RWPE2 (cell line): ENCODE measurements at places on chromosomes 2 and 18.

- no peak for DNase-seq
These were observed 310.0 kb upstream of the UBE2E3 start for GRCh38 chr2:180670302-180671003.

GRCh38 chr2:55901322-55901721 lies 22.3 kb downstream of the EFEMP1 start:
- no peak for DNase-seq

DNA sequence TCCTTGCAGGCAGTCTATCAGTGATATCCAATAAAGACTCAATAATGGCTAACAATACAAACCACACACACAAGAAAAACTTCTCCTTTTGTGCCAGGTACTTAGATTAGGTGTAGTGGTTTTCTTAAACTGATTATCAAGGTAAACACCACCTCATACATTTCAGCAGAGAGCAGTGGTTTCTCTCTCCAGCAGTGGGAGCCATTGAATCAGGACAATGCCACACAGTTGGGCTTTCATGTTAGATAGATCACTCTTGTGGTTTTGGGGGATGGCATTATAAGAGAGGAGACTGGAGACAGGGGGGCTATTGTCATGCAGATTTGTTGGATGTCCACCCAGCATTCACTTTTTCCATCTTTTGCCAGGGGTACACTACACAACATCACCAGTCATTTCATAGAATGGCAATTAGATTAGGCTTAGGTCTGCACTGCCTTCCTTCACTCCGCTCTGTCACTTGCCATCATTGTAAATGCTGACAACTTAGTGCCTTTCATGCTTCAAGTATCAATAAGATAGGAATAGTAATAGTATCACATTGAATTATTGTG lies 13.6 kb upstream of the IRS1 start:
- no peak for DNase-seq

- no peak for DNase-seq
These were observed 47.3 kb downstream of the MAP3K20 start for GRCh38 chr2:173122936-173123335.

DNA sequence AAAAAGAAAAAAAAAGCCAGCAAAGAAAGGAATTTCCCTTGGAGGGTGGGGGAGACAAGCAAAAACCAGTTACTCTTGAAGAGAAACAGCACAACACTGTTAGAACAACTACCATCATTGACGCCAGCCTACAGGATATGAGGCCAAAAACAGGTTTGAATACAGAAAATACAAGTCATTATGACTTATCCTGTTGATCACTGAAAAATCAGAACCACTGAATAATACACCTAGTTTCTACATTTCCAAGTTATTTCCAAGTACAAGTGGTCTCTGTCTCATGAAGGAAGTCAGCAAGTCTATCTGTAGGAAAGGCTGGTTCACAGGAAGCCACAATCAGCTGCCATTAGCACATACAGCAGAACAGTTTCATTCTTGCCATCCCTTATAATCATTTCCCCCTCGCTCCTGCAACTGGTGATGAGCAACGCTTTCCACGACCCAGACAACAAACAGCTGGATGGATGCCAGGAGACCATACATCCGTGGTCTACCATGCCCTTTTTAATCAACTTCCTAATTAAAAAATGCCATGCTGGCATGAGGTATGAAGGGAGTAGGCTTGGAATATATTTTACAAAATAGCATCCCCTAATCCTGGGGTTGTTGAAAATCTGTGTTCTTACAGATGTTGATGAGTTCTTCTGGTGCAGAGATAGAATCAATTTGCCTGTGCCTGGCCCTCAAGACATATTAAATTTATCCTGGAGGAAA lies 10.4 kb downstream of the MYT1L start:
- DNase-seq, result no peak

- no peak for DNase-seq
These were observed 1.4 kb downstream of the DES start for GRCh38 chr2:219419331-219420197.

DNA sequence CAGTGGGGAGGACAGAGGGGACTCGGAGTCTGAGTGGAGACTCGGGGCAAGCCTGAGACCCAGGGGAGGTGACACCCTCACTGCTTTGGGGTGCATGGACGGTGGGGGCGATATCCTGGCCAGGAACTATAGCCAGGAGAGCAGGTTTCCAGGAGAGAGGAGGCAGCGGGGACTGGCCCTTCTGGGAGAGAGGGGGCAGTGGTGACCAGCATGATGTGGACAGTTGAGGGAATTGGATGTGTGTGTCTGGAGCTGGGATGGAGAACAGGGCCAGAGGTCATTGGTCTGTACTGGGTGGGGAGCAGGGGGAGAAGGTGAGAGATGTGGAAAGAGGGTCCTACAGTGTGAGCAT lies 63.6 kb downstream of the ACKR3 start:
- DNase-seq, result no peak

DNA sequence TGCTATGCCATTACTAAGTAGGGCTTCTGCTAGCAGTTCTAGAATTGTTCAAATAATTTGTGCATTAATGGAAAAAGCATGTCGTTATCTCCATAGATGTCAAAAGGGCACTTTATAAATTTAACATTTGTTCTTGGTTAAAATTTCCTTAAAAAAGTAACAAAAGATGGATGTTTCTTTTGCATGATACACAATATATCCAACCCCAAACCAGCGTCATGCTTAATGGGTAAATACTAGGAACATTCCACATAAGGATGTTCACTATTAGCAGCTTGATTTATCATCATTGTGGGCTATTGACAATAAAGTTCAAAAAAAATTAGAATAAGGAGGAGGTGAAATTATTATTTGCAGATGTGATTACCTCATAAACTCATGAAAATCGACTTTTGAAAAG lies 79.7 kb downstream of the GREB1L start:
- no peak for DNase-seq

DNA sequence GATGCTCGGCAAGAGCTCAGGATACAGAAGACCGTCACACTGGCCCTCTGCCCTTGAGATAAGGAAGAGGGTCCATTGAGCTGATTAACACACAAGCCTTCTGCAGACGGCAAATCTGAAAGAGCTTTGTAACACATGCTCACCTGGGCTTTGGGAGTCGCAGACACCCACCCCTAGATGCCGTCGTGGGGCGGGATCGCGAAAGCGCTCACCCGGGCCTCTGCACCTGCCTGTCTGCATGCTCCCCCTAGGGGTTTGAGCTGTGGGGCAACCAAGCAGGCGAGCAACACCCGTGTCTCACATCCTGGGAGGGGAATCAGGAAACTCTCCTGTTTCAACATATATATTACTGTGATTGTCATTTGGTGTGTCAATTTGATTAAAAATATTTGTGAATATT lies 99.8 kb upstream of the KCNH7 start:
- no peak for DNase-seq

DNA sequence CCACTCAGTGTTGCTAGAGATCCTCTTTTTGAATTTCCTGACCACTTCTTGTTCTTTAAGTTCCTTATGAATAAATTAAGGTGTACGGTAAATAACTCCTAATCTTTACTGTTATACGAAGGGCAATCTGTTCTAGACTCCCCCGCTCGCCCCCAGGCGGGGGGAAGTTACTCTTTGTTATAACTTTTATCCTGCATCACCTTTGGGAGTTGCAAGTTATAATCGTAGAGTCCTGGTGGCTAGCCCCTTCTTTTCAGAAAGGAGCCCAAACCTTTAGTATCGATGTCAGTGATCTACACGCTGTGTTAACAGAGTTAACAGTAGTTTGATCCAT lies 652 bp downstream of the GCA start:
- no peak for DNase-seq

DNA sequence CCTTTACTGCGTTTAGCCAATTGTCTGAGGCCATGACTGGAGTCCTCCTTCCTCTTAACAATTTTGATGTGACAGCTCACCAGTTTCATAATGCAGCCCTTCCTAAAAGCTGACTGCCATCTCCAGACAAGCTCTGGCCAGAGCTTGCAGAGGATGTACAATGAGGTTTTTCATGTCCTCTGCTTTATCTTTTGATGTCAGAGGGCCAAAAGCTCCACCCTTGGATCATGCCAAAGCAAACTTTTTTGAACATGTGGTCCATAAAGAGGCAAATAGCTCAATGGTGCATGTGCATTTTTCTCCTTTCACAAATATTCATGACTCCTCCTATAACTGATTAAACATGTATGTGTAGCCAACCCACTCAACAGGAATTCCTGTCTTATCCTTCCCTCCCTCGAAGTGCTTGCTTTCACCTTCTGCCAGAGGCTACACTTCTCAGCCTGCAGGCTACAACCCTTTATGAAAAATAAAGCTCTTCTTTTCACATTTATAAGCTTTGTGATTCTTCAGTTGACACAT lies 266.2 kb downstream of the FBXO15 start:
- no peak for DNase-seq

DNA sequence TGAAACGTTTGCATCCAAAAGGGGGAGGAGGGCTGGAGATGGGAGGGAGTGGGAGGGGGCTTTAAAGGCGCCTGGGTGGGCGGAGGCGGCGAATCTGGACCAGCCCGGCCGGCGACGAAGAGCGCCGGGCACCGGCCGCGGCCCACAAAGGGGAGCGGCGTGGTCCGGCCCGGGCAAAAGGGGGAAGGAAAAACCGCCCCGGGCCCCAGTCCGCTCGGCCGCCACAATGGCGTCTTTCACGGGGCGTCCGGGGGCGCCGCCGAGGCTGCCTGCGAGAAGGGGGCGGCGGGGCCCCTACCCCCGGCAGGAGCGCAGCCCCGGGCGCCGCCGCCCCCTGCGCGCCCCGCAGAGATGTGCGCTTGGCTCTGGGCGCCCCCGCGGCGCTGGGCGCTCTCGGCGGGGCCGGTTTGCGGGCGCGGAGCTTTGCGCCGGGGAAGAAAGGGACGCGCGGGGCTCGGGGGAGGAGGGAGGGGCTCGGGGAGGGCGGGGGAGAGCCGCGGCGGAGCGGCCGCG lies 108.1 kb upstream of the KCTD1 start:
- DNase-seq, result no peak

DNA sequence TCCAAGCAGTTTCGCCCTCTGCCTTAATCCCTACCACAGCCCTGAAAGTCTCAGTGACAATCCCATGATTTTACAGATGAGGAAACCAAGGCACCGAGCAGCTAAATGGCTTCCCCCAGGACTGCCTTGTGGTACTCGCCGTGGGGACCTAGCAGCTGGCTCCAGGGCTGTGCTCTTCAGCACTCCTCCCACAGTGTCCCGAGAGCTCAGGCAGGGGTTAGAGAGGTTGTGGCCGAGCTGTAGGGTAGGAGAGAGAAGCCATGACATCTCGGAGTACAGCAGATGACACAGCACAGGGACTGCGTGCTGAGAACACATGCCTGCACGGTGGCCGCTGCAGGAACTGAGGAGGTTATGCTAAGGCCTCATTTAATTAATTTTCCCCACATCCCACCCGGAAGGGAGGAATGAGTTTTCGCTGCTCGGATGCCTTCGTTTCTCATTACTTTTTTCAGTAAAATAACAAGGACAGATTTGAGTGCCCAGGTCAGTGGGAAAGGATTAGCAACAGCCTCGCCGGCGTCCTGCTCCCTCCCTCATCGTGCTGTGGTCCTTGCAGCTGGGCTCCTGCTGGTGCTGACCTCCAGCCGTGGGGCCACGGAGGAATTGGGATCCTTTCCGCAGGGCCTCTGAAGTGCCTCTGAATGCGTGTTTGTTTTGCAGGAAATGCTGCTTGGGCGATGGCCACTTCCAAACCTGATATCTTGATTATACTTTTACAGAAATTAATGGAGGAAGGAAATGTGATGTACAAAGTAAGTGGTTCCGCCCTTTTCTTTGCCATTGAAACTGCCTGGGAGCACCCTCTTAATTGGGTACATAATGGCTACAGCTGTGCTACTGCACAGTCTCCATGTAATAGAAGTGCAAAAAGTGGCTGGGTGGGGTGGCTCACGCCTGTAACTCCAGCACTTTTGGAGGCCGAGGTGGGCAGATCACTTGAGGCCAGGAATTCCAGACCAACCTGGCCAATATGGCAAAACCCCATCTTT lies 61.2 kb downstream of the WDSUB1 start:
- no peak for DNase-seq

- no peak for DNase-seq
These were observed 179.6 kb upstream of the SLC39A10 start for GRCh38 chr2:195477248-195477995.

DNA sequence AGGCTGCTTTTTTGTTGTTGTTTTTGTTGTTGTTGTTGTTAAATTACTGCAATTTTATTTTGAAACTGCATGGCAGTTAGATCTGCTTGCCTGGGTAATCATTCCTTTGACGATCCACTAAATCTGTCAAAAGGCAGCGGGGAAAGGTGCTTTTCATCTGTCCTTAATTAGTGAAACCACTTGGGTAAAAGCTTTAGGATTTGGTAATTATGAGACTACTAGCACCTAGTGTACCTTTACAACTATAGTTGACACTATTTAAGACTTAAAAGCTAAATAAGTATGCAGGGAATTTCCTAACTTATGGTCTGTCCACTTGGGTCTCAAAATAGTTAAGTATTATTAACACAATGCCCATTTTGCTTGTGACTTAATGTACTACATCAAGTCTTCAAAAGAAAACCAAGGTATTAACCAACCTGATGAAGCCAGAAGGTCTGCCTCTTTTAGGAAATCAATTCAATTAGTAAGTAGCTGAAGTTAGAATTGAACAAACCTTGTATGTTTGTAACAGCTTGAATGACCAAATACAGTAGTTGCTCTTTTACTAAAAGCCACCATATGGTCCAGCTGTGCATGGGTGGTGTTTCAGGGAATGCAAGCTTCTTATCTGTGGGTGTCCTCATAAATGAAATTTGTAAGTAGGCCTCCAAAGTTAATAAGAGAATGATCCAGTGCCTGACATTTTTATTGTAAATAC lies 44.8 kb downstream of the NAB1 start:
- DNase-seq, result no peak

GRCh38 chr18:58805467-58806187 lies 59.0 kb upstream of the ZNF532 start:
- DNase-seq, result no peak

DNA sequence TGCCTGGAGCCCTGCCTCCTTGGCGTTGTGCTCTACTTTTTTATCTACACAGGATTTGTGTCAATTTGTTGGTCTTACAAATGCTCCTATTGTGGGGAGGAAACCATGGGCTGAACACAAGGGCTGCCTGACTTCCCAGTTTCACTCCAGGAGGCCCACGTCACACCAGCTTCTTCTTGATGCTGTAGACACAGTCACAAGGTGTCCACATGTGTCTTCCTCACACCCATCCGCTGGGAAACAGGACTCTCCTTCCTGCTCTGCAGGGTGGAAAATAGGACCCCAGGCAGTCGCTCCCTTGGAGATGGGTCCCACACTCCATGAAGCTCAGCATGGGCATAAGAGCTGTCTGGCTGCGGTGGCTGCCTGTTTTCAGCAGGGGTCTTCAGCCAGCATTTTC lies 468.2 kb downstream of the EPHA4 start:
- no peak for DNase-seq

GRCh38 chr18:23689031-23689615 lies at the start of gene LAMA3:
TSS of gene LAMA3 (plus strand) at chr18:23689453. CDS start at chr18:23689684, 231 bp downstream.
- DNase-seq, result peak; percentile 77
